ENCODE measurements at places on chromosomes 7 and 10.

DNA sequence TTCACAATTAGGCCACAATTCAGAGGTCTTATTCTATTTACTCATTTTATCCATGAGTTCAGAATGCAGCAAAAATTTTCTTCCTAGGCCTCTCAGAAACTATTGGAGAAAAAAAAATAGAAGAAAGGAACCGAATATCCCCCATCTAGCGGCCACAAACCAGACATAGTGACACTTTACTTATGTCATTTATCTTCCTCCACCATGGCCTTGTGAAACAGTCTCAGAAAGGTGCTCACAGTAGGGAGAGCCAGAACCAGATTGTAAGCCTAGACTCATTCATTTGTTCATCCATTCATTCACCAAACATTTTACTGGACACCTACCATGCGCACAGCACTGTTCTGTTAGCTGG lies 16.0 kb downstream of the CREB3L2 start:
- no peak for DNase-seq

DNA sequence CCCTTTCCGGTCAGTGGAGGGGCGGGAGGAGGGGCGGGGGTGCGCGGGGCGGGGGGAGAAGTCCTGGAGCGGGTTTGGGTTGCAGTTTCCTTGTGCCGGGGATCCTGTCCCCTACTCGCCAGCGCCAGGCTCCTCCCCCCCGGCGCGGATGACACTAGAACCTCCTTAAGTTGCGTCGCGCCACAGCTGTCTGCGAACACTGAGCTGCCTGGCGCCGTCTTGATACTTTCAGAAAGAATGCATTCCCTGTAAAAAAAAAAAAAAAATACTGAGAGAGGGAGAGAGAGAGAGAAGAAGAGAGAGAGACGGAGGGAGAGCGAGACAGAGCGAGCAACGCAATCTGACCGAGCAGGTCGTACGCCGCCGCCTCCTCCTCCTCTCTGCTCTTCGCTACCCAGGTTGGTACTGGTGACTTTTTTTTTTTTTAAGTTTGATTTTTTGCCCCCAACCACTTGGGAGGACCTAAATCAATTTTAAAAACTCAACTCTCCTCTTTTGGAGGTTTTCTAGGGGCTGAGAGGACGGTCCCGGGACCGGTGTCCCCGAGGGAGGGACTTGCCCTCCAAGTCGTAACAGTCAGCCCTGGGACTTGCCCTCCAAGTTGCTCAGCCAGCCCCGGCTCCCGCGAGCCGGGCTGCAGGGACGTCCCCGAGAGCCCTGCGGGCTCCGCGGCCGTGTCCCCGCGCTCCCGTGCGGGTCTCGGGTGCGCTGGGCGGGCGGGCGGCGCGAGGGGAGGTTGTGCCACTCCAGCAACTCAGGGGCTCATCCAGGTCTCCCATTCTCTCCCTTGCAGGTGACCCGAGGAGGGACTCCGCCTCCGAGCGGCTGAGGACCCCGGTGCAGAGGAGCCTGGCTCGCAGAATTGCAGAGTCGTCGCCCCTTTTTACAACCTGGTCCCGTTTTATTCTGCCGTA lies at the start of gene GATA3:
Gene GATA3, plus strand, starts transcription at position 195 of the 914 bp plus-strand sequence. CDS start 968 bp downstream, outside the sequence.
- no peak for DNase-seq

DNA sequence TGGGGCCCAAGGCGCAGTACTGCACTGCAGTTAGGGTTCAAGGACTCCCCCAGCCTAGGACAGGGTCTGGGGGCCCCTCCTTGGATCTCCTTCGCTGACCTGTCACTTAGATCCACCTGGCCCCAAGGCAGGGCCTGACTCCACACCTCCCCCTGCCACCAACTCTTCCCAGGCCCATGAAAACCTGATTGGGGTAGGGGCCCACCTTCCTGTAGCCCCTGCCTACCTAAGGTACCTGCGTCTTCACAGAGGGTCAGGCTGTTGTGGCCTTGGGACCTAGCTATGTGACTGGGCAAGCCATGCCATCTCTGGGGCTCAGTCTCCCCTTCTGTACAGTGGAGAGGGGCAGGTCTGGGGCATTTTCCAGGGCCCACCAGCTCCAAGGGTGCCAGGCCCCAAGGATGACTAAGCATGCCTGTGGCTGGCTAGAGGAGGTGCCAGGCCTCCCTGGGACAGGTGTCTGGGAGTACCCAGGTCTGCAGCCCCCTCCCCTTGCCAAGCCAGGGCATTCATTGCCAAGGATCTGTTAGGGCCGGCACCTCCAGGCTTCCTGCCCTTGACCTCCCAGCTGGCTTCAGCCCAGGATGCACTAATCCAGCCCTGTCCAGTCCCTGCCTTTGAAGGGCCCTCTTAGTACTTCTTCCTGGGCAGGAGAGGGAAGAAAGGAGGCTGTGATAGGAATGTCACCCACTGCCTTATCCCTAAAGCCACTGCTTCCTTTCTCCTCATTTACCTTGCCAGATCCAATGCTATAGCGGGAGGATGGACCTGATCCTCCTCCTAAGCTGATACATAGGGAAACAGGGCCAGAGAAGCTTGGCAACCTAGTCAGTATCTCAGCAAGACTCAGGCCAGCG lies 1.3 kb downstream of the LIMK1 start:
- DNase-seq = no peak

DNA sequence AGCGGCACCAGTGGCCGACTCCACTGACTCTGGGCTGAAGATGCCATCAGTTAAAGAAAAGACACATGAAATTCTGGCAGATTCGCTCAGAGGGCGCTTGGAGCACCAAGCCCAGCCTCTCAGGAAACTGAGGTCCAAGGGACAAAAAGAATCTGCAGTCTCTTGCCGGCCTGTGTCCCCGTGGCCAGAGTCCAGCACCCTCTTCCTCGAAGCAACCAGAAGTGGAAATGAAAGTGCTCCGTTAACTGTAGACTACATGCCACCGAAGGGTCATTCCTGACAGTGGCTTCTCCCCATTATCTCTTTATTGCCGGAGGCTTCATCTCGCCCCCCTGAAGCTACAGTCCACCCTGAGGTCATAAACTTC lies 1.0 kb upstream of the CHST15 start:
- DNase-seq = no peak

- DNase-seq = no peak
Observed at GRCh38 chr7:73851410-73852338, 9.3 kb upstream of the TMEM270 start.

GRCh38 chr7:15848901-15849300 lies 162.4 kb upstream of the MEOX2 start:
- DNase-seq = no peak

GRCh38 chr10:14588084-14588937 lies 186.4 kb downstream of the FAM107B start:
- DNase-seq = no peak

GRCh38 chr10:101229266-101230182 lies at the start of gene LBX1:
Gene LBX1 (minus strand): TSS chr10:101229463. CDS start chr10:101228815, 648 bp downstream.
- no peak for DNase-seq

DNA sequence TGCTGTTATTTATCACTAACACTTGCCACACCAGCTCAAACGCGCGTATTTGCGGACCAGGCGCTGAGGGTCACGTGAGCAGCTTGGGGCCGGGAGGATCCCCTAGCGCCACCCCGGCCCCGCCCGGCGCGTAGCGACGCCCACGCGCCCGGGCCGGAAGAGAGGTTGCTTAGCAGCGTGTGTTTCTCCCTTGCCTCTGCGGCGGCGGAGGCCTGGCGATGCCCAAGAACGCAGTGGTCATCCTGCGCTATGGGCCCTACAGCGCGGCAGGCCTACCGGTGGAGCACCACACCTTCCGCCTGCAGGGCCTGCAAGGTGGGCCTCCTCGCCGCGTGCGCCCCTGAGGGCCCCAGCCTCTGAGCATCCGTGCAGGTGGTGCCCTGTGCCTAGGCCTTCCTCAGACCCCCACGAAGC lies at the start of gene C10orf53:
Gene C10orf53, plus strand, starts transcription at position 172 of the 414 bp plus-strand sequence. Its CDS starts 47 bp downstream, at position 219.
- DNase-seq = no peak

DNA sequence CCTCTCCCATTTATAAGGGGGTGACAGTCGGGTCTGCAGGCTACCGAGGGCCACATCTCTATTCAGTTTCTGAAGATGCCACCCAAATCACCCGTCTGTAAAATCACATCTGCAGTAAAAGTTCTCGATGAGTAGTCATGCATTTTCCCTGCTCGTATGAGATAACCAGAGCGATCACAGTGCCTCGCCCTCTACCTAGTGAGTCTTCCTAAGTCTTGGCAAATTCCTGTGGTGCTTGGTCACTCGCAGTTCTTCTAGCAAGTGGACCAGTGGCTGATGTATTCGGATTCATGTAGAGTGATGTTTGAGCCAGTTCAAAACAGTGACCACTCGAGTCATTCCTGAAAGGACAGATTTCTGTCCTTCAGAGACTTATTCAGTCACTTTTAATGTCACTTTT lies 44.9 kb downstream of the INSYN2A start:
- no peak for DNase-seq
